ENCODE measurements at places on chromosomes 6 and 20. TPM values are rescaled to one million over a fixed set of nuclear protein-coding genes. Genes with fewer than 3 reads are reported as not detected.

MICB gene
- total RNA-seq: 7.2 TPM

SALL4 gene
- total RNA-seq: not detected

CNPY3 gene
- total RNA-seq: 24.3 TPM

HLA-B gene
- 105 TPM for total RNA-seq

C6orf141 gene
- not detected for total RNA-seq

GNL1 gene
- total RNA-seq: 35.5 TPM

RHAG gene
- total RNA-seq: not detected

HLA-DQB1 gene
- total RNA-seq: not detected

BMP6 gene
- total RNA-seq: 30.6 TPM

RBM24 gene
- total RNA-seq: 1.3 TPM

SLC32A1 gene
- total RNA-seq: not detected

GTSF1L gene
- not detected for total RNA-seq

TPX2 gene
- total RNA-seq: 20.9 TPM

TRAPPC3L gene
- not detected for total RNA-seq

SRSF6 gene
- total RNA-seq: 62.6 TPM
